ENCODE measurements at places on chromosomes 2 and 18. TPM values are rescaled to one million over a fixed set of nuclear protein-coding genes. Genes with fewer than 3 reads are reported as not detected.

Gene PLB1
- 0.39 TPM for total RNA-seq

Gene NT5C1B
- total RNA-seq: not detected

Gene ABHD1
- not detected for total RNA-seq

Gene ACADL
- 0.37 TPM for total RNA-seq

Gene KCNK3
- total RNA-seq: not detected

Gene POMC
- 0.73 TPM for total RNA-seq

Gene SLC9A4
- total RNA-seq: not detected

Gene NRP2
- total RNA-seq: 2.5 TPM

Gene DSG3
- under 0.01 TPM for total RNA-seq

Gene CELF4
- not detected for total RNA-seq
